ENCODE measurements at places on chromosomes 3 and 15. TPM values are rescaled to one million over a fixed set of nuclear protein-coding genes. Genes with fewer than 3 reads are reported as not detected.

- DNase-seq = no peak
Measured at GRCh38 chr3:69817988-69818387, 78.7 kb downstream of the MITF start.

- DNase-seq = no peak
Measured at GRCh38 chr3:64956711-64957325, 269.0 kb upstream of the ADAMTS9 start.

GRCh38 chr15:42264795-42265194 is 8.2 kb upstream of the GANC start:
- no peak for DNase-seq

DNA sequence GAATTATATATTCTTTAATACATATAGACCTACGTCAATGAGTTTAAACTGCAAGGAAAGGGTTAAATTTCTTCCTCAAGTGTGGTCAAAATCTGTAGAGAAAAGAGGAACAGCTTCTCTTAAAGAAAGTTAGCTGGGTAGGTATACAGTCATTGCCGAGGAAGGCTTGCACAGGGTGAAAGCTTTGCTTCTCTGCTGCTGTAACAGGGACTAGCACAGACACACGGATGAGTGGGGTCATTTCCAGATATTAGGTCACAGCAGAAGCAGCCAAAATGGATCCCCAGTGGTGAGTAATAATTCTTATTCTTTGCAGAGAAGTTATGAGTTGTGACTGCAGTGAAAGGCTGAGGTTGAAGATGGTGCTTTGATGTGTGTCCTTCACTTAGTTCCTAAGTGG is at the start of gene CD86:
CD86 (plus strand) TSS at position 148 of the 400 bp plus-strand sequence; CDS start at position 276, 128 bp downstream.
- no peak for DNase-seq

DNA sequence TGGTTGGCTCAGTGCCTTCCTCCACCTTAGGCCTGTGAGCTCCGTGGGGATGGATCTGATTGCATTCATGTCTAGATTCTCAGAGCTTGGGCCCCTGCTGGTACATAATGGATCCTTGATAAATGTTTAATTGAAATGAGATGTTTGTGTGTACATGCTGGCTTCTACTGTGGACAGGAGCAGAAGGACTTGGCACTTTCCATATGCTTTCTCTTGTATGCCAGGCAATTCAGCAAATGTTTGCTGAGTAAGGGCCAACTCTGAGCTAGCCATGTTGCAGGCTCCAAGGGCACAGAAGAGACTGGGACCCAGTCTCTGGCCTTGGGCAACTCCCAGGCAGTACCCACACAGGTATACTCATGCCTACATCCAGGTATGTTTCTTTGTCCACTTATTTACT is 67.0 kb downstream of the RAB11A start:
- no peak for DNase-seq

GRCh38 chr3:155334914-155335723 is 41.6 kb upstream of the STRIT1 start:
- no peak for DNase-seq

- peak; percentile 30 for DNase-seq
Measured at GRCh38 chr15:64865998-64866520, 24.3 kb downstream of the PLEKHO2 start.

GRCh38 chr3:150483226-150483625 is 63.1 kb downstream of the SERP1 start:
- DNase-seq = no peak

- DNase-seq = no peak
Measured at GRCh38 chr3:190716211-190716610, 146.3 kb downstream of the GMNC start.

GRCh38 chr3:150761831-150762661 is 923 bp downstream of the SIAH2 start:
- DNase-seq = peak; percentile 56

DNA sequence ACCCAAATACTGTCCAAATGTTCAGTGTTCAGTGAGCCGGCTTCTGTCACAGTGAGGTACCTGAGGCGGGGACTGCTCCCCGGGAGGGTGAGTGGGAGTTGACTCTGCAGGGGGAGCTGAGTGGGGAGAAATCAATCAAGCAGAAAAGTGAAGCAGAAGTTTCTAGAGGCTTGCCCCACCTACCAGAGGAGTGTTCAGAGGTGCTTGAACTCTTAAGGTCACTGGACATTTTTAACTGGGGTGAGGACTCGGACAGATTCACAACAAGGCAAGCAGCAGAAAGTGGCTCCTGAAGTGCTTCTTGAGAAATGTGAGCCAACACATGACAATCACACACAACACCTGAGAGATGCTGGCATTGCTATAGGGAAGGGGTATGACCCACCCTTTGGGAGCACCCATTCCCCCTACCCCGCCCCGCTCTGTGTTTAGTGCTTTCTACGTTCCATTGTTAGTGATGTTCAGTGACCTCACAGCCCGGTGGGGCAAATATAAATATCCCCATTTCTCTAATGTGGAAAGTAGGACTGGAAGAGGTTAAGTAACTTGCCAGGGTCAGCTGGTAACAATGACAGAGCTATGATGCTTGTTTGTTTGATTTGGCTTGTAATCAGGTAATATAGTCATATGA is 48.6 kb upstream of the AKAP13 start:
- DNase-seq = no peak

DNA sequence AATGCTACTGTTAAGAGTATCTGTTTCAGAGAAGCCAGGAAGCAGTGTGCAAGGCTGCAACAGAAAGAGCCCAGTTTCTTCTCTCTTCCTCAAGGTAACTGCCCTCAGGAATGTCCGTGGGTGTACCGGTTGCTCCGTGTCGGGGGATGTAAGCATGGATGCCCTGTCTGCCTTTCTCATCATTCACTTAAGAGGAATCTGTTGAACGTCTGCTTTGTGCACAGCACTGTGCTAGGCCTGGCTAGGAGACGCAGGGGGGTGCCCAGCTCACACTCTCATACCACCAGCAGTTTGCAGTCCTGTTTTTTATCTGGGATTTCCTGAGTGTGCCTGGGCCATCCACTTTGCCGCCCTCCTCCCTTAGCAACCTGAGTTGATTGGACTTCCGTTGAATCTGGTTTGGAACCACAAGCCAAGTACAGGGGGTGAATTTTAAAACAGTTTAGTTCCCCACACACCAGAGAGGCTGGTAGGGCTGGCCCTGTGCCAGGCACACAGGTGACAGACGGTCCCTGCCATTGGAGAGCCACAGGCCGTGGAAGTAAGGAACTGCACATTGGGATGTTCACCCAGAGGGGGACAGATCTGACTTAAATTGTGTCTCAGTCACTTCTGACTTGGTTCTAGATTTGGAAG is 11.2 kb downstream of the BOC start:
- DNase-seq = no peak

- DNase-seq = no peak
Measured at GRCh38 chr15:32737304-32737703, 19.5 kb downstream of the GREM1 start.

GRCh38 chr3:16056217-16056616 is 118.3 kb upstream of the GALNT15 start:
- DNase-seq = no peak

DNA sequence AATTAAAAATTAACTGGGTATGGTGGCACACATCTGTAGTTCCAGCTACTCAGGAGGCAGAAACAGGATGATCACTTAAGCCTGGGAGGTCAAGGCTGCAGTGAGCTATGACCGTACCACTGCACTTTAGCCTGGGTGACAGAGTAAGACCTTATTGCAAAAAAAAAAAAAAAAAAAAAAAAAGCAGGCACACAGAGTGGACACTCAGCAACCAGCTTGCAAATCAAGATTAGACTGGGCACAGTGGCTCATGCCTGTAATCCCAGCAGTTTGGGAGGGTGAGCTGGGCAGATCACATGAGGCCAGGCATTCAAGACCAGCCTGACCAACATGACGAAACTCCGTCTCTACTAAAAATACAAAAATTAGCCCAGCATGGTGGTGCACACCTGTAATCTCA is 5.4 kb downstream of the CLN6 start:
- DNase-seq = no peak

GRCh38 chr3:123301331-123302184 is 99.8 kb downstream of the SEC22A start:
- peak; percentile 19 for DNase-seq

DNA sequence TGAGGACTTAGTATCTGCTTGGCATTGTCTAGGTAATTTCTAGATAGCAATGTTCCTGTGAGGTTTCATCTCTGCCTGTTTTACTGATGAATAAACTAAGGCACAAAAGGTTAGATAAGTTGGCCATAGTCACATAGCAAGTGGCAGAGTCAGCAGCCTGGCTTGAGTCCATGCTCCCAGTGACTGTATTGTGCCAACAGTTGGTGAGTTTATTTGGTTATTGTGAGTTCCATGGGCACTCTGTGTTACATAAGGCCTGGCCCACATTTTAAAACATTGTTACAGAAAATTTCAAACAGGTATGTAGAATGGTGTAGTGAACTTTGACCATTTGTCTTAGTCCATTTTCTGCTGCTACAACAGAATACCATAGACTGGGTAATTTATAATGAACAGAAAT is 15.2 kb downstream of the MCM2 start:
- DNase-seq = no peak

DNA sequence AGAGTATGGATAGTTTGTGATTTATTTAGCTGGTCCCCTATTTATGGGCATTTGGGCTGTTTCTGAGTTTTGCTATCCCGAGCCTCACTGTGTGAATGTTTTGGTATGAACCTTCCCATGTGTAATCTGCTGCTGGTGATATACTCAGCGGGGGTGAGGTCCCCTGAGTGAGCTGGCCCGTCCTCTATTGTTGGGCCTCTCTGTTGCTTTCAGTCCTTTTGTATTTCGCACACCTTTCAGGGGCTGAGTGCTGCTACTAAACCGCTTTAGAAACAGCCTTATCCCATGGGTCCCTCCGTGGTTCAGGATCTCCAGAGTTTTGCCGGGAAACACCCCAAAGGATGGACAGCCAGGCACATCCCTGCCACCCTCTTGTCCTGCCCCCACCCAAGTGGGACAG is 94.5 kb downstream of the WNT7A start:
- no peak for DNase-seq

Gene GUCA1C
- 0.32 TPM for total RNA-seq

Gene CLRN1
- total RNA-seq = not detected

Gene NR2F2
- total RNA-seq = 11.0 TPM

Gene CPNE9
- total RNA-seq = not detected

Gene VGLL4
- 23.0 TPM for total RNA-seq

Gene SMAD6
- 14.1 TPM for total RNA-seq

Gene NOX5
- total RNA-seq = not detected

Gene NANOGP8
- not detected for total RNA-seq

Gene RASGRP1
- total RNA-seq = 0.11 TPM

Gene TMEM207
- not detected for total RNA-seq

Data from Right ventricle myocardium superior (tissue), 1 donor.